ENCODE measurements at places on chromosomes 16 and 17. TPM values are rescaled to one million over a fixed set of nuclear protein-coding genes. Genes with fewer than 3 reads are reported as not detected.

The FOXJ1 gene
- total RNA-seq, result not detected

The WDR45B gene
- 32.6 TPM for total RNA-seq

The HSD17B1 gene
- 8.9 TPM for total RNA-seq

The MYO15A gene
- 1.6 TPM for total RNA-seq

The TNFRSF12A gene
- total RNA-seq, result 365 TPM

The MYOCD gene
- 1.2 TPM for total RNA-seq

The TMEM114 gene
- total RNA-seq, result not detected

The ACSM2A gene
- total RNA-seq, result not detected

The PDF gene
- total RNA-seq, result 12.4 TPM

The RHOT2 gene
- 33.7 TPM for total RNA-seq

The SEPTIN1 gene
- 0.15 TPM for total RNA-seq

The C16orf96 gene
- not detected for total RNA-seq

The MT1G gene
- total RNA-seq, result not detected

The KRTAP4-4 gene
- total RNA-seq, result not detected

The CBFB gene
- total RNA-seq, result 92.9 TPM

The KRT27 gene
- total RNA-seq, result not detected
